HTR-8/SVneo (cell line): ENCODE measurements at places on chromosomes 16 and 17.

DNA sequence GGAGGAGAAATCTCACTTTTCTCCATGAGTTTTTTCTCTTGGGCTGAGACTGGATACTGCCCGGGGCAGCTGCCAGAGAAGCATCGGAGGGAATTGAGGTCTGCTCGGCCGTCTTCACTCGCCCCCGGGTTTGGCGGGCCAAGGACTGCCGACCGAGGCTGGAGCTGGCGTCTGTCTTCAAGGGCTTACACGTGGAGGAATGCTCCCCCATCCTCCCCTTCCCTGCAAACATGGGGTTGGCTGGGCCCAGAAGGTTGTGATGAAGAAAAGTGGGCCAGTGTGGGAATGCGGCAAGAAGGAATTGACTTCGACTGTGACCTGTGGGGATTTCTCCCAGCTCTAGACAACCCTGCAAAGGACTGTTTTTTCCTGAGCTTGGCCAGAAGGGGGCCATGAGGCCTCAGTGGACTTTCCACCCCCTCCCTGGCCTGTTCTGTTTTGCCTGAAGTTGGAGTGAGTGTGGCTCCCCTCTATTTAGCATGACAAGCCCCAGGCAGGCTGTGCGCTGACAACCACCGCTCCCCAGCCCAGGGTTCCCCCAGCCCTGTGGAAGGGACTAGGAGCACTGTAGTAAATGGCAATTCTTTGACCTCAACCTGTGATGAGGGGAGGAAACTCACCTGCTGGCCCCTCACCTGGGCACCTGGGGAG is 19.1 kb downstream of the NGFR start:
- DNase-seq: no peak

DNA sequence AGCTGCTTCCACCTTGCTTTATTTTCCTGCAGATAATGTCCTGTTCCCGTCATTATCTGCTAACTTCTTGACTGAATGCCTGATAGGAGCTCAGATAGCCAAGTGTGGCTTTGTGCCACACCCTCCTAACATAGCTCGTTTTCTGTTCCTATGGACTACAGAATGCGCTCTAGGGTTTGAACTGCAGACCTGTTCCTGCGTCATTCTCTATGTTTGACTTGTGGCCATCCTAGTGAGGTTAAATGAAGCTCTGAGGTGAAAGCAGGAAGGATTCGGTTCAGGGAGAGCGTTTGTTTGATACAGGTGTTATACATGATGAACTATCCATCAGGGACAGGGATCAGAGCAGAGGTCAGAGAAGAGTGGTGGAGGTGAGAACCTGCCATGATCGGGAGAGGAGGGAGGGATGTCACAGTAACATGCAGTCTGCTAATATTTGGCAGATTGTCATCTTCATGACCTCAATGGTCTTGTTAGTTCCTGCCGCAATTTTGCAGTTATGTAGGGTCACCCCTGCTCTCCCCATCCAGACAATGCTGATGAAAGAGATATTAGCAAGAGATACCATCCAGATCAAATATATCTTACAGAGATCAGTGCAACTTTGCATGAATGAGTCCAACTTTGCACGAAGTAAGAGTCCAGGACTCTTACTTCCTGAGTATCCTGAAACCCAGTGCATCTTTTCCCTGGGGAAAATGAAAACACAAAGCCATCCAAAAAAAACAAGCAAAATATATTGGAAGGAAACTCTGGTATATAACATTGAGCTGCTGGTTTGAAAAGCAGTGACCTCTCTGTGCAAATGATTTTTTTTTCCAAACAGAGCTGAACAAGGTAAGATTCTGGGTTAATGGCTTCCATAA is 32.8 kb downstream of the MPHOSPH6 start:
- no peak for DNase-seq

DNA sequence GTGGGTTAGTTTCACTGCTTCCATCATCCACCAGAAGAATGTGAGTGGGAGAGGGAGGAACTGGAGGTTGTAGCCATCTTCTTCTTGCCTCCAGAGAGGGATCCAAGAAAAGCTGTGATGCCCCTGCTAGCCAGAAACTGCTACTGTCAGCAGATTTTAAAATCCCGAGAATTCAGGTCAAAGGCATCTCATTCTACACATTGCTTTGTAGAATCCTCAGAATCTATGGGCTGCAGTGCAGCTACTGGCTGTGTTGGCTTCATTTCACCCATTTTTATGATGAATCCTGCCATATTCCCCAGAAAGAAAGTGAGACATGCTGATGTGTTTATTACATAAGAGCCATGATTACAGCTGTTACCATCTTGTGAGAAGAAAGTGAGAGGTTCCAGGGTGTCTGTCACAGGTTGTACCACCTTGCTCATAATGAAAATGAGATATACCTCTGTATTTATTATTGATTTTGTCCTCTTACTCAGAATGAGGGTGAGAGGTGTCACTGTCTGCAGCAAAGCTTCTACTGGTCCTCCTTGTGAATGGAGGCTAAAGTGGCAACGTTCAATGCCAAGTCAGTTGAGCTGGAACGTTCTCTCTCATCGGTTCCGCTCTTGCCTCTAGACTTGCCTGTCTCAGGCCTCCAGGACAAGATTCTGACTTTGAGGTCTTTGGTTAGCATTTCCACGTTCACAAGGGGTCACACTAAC is 50.1 kb upstream of the MYH10 start:
- no peak for DNase-seq

DNA sequence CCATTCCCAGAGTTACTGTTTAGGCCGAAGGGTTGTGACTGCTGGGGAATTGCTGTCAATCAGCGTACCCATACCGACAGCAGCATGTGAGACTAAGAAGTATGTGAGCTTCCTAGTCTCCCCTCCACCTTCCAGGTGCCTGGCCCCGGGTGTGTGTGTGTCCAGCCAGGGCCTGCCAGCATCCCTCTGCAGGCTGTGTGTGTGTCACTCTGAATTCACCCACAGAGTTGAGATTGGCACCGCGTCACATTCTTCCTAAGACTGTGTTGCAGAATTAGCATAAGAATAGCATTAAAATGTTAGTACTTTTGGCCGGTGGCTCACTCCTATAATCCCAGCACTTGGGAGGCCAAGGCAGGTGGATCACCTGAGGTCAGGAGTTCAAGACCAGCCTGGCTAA is 31.8 kb downstream of the PRMT7 start:
- DNase-seq: no peak

GRCh38 chr16:30722443-30722842 is 23.5 kb downstream of the SRCAP start:
- DNase-seq: no peak

DNA sequence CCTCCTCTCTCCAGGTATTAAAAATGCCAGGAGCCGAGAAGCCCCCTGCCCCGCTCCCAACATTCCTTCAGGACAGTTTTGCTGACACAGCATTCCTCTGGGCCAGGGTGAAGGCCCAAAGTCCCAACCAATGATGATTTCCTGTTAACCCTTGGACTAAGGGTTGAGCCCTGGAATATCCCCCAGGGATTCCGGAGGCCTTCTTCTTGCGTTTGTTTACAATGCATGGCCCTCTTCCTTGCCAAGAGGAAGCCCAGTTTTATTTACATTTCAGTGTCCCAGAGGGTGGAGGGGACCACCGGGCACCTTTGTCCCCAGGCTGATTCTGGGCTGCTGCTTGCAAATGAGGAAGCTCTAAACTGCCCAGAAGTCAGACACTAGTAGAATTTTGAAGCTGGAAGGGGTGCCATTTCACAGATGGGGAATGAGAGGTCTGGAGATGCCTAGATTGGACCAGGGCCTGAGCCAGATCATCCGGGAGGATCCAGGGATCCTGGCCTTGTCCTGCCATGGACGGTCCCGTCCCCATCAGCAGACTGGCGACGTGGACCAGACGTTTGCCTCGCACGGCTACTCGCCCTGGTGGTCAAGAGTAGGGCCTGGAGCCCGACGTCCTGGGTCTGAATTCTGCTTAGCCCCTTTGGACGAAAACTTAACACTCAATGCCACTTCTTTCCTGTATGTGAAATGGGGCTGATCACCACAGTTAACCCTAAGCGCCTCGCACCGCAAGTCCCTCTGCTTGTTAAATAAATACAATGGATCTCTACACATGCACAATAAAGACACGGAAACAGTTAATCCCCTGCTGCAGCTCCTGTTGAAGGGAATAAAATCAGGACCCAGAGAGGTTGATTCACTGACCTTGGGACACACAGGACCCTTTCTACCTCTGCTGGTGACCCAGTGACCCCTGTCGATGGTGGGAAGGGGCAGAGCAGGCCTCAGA is 55.6 kb upstream of the CIBAR2 start:
- DNase-seq: no peak

- no peak for DNase-seq
These were observed 49.1 kb upstream of the TANC2 start for GRCh38 chr17:62916684-62917571.

- no peak for DNase-seq
These were observed 3.9 kb upstream of the EFTUD2 start for GRCh38 chr17:44903012-44903685.

DNA sequence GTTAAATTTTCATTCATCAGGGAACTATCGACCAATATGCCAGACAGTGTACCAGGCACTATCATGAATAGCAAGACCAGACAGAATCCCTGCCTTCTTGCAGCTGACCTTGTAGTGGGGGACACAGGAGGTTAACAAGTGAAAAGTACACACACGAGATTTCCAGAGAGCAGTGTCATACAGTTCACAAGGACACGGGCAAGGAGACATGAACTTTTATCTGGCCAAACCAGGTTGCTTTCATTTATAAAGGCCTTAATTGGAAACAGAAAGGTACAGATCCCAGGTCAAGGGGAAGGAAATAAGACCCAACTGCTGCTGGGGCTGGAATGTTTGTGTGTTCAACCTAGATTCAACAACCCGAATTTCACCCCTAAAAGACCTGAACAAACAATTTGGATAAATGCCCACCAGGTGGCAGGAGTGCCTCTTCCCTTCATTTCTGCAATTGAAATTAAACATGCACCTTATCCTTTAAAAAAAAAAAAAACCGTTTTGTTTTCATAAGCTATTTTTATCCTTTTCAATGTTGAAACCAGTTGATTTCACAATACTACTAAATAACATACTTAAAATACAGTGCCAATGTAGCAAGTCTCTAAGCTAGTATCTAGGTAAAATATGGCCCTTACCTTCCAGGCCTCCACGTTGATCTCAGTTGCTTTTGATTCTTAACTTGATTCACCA is 65.9 kb downstream of the EMP2 start:
- DNase-seq: peak; percentile 45

- DNase-seq: no peak
These were observed 102.7 kb downstream of the UTP18 start for GRCh38 chr17:51362811-51363585.

- no peak for DNase-seq
These were observed 204.1 kb upstream of the NLRP1 start for GRCh38 chr17:5788266-5788900.

GRCh38 chr17:75133001-75133400 is 1.5 kb upstream of the NT5C start:
- no peak for DNase-seq

- DNase-seq: peak; percentile 31
These were observed 219.2 kb downstream of the C16orf78 start for GRCh38 chr16:49592546-49593423.

GRCh38 chr17:79102214-79102613 is 27.6 kb downstream of the ENGASE start:
- no peak for DNase-seq

DNA sequence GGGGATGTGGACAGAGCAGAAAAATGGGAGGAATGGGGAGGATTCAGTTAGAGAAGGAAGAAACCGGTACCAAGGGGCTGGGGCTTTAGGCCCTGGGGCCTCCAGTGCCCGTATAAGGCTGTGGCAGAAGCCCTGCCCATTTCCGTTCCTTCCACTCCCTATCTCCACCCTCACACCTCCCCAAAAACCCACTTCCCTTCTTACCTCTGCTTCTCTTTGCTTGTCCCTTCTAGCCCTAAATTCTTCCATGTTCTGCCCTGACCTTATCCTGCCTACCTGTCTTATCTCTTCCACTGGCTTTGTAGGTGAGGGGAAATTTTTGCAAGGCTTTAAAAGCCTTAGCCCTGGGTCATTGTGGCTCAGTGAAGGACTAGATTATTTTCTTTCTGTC is 4.1 kb downstream of the RNF167 start:
- DNase-seq: no peak

DNA sequence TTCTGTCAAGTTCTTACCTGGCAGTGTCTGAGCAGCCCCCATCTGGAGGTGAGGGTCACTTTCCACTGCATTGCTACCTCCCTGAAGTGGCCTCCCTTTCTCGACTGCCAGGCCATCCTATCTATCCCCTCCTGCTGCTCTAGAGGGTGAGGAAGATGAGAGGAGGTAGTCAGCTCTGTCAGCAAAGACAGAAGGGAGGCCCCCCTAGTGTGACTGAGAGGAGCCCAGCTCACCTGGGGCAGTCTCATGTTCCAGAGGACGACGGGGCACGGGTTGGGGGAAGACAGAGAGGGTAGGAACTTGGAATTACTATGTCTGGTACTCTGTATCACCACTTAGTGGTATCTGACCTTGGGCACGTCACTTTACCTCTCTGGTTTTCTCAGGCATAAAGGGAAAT is 22.0 kb downstream of the MYO19 start:
- DNase-seq: no peak

GRCh38 chr17:73953206-73954033 is 250.1 kb upstream of the RPL38 start:
- no peak for DNase-seq

GRCh38 chr17:33732116-33732515 is 439.0 kb upstream of the ASIC2 start:
- DNase-seq: no peak

DNA sequence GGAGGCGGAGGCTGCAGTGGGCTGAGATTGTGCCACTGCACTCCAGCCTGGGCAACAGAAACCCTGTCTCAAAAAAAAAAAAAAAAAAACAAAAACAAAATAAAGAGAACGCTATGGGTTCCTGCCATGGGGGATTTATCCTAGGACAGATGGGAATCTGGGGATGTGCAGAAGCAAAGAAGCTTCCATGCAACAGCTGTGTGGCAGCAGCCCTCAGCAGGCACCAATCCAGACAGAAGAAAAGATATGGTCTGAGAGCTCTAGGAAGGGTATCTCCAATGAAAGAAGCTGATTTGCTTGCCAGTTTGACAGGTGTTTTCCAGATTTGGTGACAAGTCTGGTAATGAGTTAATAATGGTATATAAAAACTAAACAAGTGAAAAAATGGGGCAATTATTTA is 11.6 kb downstream of the MYO19 start:
- no peak for DNase-seq

DNA sequence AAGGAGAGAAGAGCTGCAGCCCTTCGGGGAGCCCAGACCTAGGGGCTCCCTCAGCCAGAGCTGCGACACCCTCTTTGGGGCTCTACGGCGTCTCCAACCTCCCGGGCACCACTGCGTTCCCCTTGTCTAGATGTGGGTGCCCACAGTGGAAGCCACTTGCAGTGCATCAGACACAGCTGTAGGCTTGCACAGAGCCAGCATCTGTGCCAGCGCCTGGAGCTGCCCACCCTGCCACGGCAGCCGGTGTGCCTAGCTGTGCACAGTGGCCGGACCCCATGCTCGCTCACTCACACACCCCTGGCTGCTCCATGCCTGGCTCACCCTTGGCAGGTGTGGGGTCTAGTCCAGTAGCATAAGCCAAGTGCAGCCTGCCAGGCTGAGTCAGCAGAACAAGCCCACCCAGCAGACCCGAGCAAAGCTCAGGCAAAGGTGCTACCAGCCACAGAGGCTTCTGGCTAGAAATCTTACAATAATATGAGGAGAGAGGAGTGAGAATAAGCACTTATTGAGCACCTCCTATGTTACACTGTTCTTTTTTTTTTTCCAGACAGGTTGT is 12.9 kb upstream of the KDM8 start:
- no peak for DNase-seq
